ENCODE measurements at places on chromosomes 12 and 14.
A peak's percentile ranks its signal among the peaks of the same experiment; 100 is the strongest.

DNA sequence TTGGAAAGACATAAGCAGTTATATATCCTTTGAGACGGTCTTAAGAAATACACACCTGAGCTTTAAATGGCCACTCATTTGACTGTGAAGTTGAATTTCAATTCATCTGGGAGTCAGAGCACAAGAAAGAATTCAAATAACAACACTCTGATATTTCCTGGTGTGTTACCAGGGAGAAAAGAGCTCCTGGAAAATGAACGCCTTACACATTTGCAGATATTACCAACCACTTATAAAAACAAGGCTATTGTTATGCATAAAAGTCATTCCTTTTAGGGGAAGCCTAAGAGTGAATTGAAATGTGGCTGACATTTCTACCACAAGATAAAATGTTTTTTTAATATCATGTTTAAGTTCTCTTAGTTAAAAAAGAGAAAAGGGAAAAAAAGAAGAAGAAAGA lies 229.2 kb upstream of the PLEKHG7 start:
- no peak for DNase-seq

DNA sequence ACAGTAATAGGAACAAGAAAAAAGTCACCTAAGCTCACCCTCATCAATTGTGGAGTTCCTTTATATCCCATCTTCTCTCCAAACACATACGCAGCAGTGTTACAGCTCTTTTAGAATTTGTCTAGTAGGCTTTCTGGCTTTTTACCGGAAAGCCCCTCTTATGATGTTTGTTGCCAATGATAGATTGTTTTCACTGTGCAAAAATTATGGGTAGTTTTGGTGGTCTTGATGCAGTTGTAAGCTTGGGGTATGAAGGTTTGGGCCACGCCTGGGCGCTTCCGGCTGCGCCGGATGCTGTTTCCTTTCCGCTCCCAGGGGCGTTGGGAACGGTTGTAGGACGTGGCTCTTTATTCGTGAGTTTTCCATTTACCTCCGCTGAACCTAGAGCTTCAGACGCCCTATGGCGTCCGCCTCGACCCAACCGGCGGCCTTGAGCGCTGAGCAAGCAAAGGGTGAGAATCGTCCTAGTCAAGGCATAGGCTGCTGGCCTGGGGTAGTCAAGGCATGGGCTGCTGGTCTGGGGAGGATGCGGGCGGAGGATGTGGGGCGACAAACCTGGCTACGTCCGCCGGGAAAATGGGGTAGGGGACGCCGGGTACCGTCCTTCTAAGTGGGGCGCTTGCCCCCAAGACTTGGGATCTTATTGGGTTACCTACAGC lies at the start of the genes C12orf57 and RNU7-1:
TSS of gene C12orf57 (plus strand) at position 301 of the 659 bp plus-strand sequence. CDS start at position 401, 100 bp downstream.
TSS of gene RNU7-1 (plus strand) at position 95 of the 659 bp plus-strand sequence.
- DNase-seq, result peak; percentile 80

GRCh38 chr12:79978692-79979091 lies 43.8 kb upstream of the PPP1R12A start:
- DNase-seq, result no peak

DNA sequence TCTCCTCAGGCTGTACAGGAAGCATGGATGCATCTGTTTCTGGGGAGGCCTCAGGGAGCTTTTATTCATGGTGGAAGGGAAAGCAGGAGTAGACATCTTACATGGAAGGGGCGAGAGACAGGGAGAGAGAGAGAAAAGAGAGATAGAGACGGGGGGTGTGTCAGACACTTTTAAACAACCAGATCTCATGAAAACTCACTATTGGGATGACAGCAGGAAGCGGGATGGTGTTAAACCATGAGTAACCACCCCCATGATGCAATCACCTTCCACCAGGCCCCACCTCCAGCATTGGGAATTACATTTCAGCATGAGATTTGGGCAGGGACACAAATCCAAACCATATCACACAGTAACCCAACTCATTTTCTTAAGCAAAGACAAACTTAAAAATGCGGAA lies 110.0 kb upstream of the EEA1 start:
- no peak for DNase-seq

- no peak for DNase-seq
Measured at GRCh38 chr12:93376436-93377251, 1.1 kb upstream of the NUDT4 start.

- DNase-seq, result no peak
Measured at GRCh38 chr12:57940052-57940914, 1.1 kb upstream of the ATP23 start.

DNA sequence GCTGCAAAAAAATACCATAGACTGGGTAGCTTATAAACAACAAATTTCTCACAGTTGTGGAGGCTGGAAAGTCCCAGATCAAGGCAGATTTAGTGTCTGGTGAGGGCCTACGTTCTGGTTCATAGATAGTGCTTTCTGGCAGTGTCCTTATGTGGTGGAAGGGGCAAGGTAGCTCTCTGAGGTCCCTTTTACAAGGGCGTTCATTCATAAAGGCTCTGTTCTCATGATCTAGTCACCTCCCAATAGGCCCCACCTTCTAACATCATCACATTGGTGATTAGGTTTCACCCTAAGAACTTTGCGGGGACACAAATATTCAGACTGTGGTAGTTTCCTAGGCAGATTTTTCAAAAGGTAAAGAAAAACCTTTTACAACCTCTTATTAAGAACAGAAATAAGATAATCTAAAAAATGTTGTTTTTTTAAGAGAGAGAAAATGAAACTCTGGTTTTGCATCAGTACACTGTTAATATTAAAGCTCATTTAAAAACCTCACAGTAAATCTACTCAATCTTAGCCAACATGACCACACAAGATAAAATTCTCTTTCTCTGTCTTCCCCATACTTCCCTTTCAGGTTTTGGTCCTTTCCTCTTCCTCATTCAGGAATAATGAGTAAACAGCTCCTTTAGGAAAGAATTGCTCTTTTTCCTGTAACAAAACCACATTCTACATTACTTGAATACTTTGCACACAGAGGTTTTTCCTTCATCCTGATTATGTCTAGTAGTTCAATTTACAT lies 117.5 kb downstream of the UNC79 start:
- DNase-seq, result no peak

DNA sequence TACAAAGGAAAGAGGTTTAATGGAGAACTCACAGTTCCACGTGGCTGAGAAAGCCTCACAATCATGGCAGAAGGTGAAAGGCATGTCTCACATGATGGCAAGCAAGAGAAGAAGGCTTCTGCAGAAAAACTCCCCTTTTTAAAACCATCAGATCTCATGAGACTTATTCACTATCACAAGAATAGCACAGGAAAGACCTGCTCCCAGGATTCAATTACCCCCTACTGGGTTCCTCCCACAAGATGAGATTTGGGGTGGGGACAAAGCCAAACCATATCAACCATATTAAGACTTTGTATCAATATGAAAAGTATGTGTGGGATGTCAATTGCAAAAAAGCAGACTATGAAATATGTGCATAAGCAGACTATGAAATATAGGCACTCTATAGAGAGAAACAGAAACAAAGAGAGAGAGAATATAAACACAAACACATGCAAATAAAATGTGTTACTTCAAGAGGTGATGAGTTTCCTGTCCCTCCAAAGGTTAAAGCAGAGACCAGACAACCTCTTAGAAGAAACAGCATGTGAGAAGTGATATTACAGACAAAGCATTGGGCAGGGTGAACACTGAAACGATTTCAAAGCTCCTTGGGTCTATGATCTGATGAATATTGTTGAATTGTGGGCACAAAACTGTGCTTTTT lies 151.2 kb upstream of the KRR1 start:
- DNase-seq, result no peak

GRCh38 chr12:49358483-49359141 lies 8.7 kb upstream of the SPATS2 start:
- peak; percentile 45 for DNase-seq

DNA sequence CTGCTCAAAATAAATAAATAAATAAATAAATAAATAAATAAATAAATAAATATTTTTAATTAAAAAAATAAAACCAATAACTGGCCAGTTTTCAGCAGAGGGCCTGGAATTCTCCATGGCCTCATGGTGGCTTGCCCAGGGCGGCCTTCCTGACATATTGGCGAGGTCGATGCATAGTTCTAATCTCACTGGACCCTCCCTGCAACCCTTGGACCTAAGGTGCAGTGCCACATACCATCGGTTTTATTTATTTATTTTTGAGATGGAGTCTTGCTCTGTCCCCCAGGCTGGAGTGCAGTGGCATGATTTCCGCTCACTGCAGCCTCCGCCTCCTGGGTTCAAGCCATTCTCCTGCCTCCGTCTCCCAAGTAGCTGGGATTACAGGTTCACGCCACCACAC lies 3.9 kb upstream of the VSIG10 start:
- no peak for DNase-seq

- DNase-seq, result no peak
Measured at GRCh38 chr14:51498411-51499227, 153.1 kb upstream of the FRMD6 start.

DNA sequence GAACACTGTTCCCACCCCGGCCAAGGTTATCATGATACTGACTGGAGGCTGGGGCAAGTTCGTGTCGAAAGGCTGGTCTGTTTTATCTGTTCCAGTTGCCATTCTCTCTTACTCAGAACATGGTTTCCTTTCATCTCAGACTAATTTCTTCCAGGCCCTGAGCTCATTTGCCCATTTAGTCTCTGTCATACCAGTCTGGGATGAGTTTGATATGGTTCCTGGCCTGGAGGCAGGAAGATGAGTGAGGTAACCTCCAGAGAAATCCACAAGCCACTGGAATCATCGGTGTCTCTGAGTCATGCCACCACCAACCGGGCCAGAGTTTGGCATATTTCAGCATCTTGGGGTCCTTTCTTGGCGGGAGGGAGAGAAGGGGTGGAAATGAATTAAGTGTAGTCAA lies 114.7 kb downstream of the NTF3 start:
- DNase-seq, result no peak

DNA sequence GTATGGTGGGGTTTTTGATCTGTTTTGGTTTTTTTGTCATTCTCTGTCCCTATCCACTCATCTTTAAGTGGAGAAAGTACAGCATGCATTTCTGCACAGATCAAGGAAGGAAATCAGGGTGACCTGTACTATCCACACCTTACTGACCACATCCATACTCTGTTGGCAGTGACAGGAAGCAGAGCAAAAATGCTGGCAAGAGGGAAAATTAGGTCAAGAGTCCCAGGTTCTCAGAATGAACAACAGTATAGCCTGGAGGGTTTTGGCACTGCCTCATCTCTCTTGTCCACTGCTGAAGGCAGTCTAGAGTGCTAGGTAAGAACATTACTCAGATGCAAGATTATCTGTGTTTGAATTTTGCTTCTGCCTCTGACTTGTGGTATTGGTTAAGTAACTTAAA lies 70.7 kb downstream of the TAOK3 start:
- peak; percentile 45 for DNase-seq

GRCh38 chr14:34053666-34054065 lies 102.8 kb upstream of the EGLN3 start:
- no peak for DNase-seq

DNA sequence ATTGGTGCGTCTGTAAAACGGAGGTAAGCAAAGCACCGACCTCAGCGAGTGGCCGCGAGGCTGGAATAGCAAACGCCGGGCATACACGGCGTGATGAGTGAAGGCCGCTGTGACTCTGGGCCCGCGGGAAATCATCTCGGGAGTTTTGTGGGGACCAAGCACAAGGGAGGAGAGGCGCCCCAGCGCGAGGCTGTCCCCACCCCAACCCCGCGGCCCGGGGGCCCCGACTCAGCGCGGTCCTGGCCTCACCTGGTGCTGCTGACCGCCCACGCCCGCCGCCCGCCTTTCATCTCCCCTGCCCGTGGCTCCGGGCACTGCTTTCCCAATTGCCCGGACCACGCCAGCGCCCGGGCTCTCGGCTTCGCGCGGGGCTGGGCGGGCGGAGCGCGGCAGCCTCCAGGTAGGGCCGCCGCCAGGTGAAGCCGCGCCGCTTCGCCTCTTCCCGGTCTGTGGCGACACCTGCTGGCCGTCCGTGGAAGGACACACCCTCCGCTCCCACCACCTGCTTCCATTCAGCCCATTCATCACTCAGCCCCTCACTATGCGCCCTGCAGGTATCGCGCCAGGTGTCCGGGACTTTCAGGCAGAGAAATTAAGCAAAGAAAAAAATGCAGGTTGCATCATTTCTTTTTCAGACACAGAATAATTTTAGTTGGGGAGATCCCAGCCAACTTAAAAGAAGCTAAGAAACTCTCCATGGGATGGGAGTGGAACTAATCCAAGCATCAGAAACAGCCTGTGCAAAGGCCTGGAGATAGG lies 360.4 kb downstream of the MED13L start:
- peak; percentile 91 for DNase-seq

DNA sequence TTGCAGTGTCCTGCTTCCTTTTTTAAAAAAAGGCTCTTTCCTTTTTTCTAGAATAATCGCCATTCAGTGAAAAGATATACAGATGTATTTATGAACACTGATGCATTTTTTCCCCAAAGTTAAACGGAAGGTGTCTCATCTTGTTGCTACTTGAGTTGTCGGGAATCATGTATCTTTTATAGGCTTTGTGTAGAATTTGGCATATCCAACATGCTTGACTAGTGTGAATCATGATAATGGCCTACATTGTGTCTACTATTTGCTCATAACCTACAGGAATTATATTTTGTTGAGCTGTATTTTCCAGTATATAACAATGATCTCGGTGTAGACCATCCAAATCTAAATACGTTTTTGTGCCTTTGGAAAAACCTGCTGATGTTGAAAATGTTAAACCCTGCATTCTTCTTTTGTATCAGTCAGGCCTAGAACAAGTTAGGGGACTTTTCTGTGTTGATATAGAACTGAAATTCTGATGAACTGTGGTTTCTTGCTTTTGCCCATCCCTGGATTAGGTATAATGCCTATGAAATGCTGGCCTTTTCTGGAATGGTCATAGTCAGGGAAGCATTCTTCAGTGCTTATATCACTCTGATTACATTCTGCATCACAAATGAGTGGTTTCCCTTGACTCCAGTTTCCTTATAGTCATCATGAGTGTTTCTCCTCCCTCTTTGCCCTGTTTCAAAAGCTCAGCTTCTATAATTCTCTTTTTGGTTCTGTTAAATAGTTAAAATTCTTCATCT lies 10.8 kb downstream of the BMAL2 start:
- DNase-seq, result peak; percentile 32

DNA sequence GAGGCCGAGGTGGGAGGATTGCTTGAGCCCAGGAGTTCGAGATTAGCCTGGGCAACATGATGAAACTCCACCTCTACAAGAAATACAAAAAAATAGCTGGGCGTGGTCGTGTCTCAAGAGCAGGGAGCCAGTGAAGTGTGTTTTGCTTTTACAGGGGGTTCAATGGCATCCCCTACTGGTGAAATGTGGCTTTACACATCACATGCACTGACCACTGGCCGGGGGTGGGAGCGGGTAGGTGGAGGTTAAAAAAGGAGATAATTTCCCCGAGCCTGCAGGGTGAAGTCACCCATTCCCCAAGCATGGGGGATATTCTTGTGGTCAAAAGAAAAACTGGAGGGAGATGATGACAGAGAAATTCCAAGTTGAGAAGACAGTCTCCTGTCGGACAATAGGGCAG lies 63.6 kb upstream of the PWP1 start:
- no peak for DNase-seq

- DNase-seq, result no peak
Measured at GRCh38 chr14:34770901-34771300, 56.5 kb upstream of the CFL2 start.

- DNase-seq, result no peak
Measured at GRCh38 chr14:101020834-101021370, 117.4 kb upstream of the RTL1 start.

- no peak for DNase-seq
Measured at GRCh38 chr12:104643093-104643818, 186.5 kb downstream of the CHST11 start.

- DNase-seq, result peak; percentile 83
Measured at GRCh38 chr12:121227294-121227693, 17.4 kb downstream of the P2RX4 start.
